ENCODE measurements at places on chromosomes 7 and 10.

DNA sequence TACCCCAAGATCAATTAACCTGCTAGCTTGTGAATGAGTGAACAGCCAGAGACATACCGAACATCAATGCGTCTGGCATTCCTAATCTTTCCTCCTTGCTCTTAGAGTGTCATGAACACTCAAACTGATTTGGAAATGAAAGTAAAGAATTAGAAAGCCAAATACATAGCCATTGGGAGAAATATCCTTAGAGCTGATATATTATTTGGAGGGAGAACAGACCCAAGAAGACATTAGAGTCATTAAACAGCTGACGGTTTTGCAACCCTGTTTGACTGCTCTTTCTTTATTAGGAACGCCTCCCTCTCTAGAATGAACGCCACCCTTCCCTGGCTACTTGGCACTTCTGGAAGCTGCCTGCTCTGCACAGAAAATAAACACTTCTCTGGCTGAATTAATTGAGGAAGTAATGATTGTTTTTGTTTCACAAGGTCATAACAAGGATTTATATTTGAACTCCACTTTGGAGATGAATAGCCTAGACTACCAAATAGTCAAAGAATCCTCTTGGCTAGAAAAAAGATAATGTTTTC, 42.8 kb downstream of the CTTNBP2 start:
- no peak for DNase-seq

DNA sequence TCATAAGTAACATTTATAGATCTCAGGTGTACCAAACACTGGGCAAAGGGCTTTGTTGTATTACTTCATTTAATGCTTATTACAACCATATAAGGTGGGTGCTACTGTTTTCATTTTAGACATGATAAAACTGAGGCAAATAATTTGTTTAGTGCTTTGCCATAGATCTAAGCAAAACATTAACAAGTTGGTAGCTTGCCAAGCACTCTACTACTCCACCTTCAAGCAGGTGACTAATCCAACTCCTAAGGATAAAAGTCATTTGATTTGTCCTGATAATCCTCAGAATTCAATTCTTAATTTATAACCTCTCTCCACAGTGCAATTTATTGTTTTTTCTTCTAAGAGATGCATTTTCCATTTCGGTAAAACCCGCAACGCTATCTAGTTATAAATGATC, 646.4 kb downstream of the GRM8 start:
- no peak for DNase-seq

- no peak for DNase-seq
These were observed 58.1 kb downstream of the UNCX start for GRCh38 chr7:1290679-1291356.

DNA sequence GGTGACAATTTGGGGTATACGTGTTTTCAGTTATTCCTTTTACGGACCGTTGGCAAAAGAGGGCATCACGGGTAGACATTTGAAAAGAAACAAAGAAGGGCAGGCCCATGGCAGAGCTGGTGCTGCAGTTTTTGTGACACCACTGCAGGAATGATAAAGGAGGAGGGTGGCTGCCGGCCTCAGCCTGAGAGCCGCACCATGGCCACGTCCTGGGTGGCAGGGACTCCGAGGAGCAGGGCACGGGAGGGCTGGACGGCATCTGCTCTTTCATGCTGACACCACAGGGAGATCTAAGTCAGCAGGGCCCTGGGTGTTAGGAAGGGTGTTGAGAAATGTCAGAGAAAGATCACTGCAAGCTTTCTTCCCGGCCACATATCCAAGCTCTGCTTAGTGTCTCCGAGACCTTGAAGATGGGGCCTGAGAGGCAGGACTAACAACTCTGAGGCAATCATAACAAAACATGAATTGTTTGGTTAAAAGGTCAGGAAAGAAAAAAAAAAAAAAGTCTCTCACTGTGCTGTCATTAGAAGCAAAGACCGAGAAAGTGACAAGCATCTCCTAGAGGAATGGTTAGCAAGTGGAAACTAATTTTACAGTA, 36.6 kb downstream of the INSYN2A start:
- no peak for DNase-seq

DNA sequence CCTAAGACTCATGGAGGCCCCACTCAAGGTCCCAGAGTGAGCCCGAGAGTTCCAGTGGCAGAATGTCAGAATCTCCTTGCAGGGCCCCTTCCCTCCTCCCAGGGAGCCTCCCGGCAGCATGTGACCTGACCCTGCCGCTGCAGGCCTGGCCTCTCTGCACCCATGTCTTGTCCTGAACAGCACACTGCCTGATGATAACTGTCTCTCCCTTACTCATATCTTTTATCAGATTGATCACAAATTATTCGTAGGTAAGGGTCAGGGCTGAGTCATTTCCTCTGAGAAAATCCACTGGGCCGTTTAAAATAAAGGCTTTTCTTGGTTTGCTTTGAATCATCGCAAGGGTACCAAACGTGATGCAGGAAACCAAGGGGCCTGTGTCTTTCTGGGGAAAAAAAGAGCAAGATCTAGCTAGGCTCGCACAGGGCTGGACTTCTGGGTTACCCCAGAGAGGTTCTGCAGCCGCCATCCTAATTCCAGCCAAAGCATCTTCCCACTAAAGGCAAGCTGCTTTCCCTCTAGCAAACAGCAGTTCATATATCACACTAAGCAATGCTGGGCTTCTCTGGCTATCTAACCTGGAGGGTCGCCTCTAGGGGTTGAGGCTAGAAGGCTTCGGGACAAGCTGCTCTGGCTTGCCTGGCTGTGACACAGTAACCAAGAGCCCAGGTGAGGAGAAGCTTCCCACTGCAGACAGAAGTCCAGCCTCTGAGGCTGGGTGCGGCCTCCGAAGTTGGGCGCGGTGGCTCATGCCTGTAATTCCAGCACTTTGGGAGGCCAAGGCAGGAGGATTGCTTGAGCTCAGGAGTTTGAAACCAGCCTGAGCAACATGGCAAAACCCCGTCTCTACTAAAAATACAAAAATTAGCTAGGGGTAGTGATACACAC, 104.9 kb downstream of the SPDYE5 start:
- DNase-seq: no peak

DNA sequence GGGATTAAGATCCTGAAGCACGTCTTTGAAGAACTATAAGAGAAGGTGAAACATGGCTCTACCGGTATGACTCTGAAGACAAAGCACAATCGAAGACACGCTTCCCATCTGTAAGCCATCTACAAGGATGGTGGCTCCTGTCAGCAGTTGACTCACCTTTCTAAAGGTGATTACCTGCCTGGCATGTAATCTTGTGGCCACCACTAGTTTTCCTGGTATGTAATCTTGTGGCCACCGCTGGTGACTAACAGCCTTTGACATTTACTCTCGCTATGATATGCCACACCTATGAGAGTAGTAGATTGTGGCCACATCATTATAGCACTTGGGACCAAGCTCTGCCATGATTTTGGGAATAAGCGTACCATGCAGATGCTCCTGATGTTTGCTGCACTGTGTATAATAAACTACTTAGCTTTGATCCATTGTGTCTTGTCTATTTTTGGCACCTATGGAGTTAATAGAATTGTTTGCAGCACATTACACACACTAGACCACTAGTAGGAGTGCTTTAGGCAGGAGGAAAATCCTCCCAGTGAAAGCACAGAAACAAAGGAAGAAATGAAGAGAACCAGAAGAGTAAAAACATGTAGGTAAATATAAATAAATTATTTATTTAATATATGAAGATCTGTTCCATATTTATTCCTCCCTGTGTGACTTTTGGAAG, 59.8 kb downstream of the VAX1 start:
- no peak for DNase-seq

DNA sequence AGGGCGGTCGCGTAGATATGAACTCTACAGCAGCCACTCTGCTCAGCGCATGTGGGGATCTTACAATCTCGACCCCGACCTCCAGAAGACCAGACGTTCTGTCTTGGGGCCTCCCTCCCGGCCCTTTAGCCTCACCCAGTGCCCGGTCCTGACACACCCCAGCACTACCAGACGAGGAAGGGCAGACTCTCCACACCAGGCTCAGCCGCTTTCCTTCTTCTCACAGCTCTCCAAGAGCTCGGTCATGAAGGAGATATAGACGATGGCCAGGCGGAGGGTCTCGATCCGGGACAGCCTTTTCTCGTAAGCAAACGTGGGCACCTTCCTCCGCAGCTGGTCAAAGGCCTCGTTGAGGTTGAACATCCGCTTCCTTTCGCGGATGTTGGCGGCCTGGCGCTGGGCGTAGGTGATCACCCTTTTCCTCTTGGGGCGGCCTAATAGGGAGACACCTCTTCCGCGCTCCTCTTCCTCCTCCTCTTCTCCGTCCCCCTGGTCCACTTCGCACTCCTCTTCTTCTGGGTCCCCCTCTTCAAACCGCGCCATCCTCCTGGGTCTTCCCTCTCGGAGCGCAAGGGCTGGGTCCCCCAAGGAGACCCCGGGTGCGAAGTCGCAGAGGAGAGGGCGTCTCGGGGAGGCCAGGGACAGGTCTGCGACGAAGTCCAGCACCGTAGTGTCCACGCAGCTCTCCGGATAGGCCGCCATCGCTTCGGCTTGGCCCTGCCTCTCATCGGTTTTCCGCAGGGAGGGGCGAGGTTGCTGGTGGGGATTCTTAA, at the start of gene FERD3L:
FERD3L (minus strand) TSS at position 761 of the 773 bp plus-strand sequence; CDS start at position 702, 59 bp downstream.
- DNase-seq: no peak

DNA sequence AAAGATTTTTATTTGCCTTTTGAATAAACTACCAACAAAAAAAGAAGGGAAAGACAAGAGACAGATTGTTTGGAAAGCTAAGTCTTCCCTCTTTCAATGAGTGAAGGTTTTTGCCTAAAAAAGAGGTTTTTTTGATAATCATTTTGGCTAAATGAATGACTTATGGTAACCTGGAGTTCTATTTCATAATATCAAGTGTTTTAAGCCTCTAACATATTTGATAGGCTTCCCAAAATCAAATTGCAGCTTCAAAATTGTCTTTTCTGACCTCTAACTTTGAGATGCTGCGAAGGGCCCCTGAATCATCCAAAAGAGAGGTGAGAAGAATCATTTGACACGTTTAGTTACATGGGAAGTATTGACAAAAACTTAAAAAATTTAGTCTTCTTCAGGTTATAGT, 53.0 kb upstream of the NAMPT start:
- DNase-seq: no peak

Measured in stimulated activated naive B cell treated with anti-CD40 and anti-IgM and Interleukin-4, amounts not matched to agents 10 μg/mL and 1 μg/mL and 100 μg/mL, for 72 hours (primary cell).